A549 (cell line): ENCODE measurements at places on chromosomes 6 and 20. TPM values are rescaled to one million over a fixed set of nuclear protein-coding genes. Genes with fewer than 3 reads are reported as not detected.

ANKRD66 gene
- polyA plus RNA-seq = not detected in 3 replicates

SNAP91 gene
- 0.07 to 0.39 TPM (median 0.34 TPM) in 3 replicates for polyA plus RNA-seq

GRIK2 gene
- polyA plus RNA-seq = 0.51 to 0.65 TPM (median 0.55 TPM) in 3 replicates

GLP1R gene
- polyA plus RNA-seq = not detected in 3 replicates

CST3 gene
- polyA plus RNA-seq = 229 to 259 TPM (median 238 TPM) in 3 replicates

LAMA4 gene
- polyA plus RNA-seq = 3.1 to 3.7 TPM (median 3.7 TPM) in 3 replicates

GSTA2 gene
- polyA plus RNA-seq = 0.10 TPM in 1 of 3 replicates, not detected in the others

ESR1 gene
- not detected in 3 replicates for polyA plus RNA-seq

PLAGL1 gene
- polyA plus RNA-seq = 4.7 to 6.6 TPM (median 5.0 TPM) in 3 replicates

FAM120B gene
- 7.0 to 7.7 TPM (median 7.3 TPM) in 3 replicates for polyA plus RNA-seq

MYH7B gene
- 0.09 to 0.23 TPM (median 0.12 TPM) in 3 replicates for polyA plus RNA-seq

CTCFL gene
- polyA plus RNA-seq = 0.03 TPM in 2 of 3 replicates, not detected in the other

MYCT1 gene
- polyA plus RNA-seq = not detected in 3 replicates

GRCh38 chr20:5890773-5891441 lies 59.4 kb downstream of the TRMT6 start:
- no peak for DNase-seq

GRCh38 chr6:31621320-31621939 lies 915 bp downstream of the PRRC2A start:
- no peak for DNase-seq

DNA sequence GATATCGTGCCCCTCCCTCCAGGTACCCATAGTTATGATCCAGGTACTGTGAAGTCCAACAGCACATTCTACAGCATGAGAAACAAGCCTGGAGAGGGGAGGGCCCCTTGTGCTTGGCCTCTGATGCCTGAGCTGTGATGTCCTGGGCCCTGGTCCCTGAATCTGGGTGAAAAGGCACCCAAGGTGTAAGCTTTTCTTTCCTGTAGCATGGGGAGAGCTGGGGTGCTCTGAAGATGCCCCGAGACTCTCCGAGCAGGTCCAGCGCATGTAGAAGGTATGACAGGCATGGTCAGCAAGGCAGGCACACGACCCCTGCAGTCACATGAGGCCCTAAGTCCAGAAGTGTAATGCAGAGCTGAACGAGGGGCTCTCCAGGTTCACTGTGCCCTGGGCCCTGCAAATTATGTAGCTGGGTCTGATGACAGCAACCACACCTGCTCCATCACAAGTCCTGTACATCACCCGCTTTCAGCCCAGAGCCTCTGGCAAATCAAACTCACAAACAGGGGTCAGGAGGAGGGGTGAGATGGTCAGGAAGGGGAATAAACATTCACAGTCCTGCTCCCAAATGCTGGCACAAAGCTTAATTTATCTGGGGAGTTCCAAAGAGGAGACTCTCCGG lies 1.8 kb upstream of the CTSZ start:
- DNase-seq = no peak

DNA sequence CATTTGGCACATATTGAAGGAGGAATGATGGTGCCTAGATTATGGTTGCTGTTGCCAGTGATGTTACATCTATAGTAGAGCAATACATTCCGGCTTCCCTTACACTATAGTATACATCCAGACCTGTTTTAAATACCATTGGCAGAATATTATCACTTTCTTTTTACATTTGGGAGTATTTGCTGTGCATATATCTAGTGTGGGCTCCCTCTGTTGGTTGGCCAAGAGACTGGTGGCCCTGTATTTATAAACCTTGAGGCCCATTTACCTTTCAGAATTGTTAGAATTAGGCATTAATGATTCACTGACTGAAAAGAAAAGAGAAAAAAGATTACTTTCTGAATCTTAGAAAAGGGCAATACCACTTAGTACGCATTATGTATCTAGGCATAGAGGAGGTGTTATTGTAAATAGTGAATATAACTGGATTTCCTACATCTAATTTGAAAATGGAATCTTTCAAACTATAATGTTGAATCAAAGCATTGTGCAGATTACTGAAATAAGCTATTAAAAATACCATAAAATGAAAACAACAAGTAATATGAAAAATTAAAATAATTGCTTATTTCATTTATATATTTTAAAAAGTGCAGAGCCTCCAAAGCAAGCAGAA lies 628.8 kb upstream of the MAN1A1 start:
- no peak for DNase-seq

- no peak for DNase-seq
Observed at GRCh38 chr20:10280018-10280908, 61.6 kb downstream of the SNAP25 start.

- DNase-seq = no peak
Observed at GRCh38 chr6:52642368-52642767, 28.5 kb upstream of the TMEM14A start.

DNA sequence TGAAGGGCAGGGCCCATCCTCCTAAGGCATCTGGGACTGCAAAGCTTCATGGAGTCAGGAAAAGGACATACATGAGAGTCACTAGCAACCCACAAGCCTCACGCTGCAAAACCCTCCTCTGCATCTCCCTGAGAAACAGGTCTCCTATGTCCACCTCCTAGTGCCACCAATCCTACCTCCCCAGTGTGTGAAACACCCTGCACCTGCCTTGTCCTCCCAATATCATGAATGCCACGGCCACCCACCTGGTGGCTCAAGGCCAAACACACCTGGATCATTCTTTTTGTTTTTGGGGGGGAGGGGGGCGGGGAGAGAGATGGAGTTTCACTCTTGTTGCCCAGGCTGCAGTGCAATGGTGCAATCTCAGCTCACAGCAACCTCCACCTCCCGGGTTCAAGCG lies 90.5 kb downstream of the ZMYND8 start:
- DNase-seq = no peak

GRCh38 chr20:1983301-1983700 lies 10.6 kb downstream of the PDYN start:
- no peak for DNase-seq

- DNase-seq = no peak
Observed at GRCh38 chr20:41733151-41733550, 115.0 kb upstream of the CHD6 start.

GRCh38 chr6:2862712-2863181 lies 21.1 kb upstream of the SERPINB1 start:
- no peak for DNase-seq

GRCh38 chr20:35502352-35502751 lies 27.1 kb downstream of the C20orf173 start:
- DNase-seq = no peak

- DNase-seq = no peak
Observed at GRCh38 chr6:11288065-11288464, 55.6 kb upstream of the NEDD9 start.

DNA sequence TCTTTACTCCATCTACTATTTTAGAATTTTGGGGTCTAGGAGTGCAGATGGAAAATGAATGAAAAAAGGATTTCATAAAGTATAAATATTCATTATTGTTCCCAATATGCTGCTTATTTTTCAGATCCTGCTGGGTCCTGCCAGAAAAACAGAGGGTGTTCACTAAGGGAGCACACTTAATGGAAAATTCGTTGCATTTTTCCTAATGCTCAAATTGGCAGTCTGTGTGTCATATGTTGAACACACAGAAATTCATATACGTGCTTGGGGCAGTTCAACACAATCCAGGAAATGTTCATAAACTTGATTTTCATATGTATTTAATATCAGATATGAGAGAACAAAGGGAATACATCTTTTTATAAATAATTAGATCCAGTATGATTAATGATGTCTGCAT lies 1019.4 kb downstream of the EPHA7 start:
- DNase-seq = no peak

DNA sequence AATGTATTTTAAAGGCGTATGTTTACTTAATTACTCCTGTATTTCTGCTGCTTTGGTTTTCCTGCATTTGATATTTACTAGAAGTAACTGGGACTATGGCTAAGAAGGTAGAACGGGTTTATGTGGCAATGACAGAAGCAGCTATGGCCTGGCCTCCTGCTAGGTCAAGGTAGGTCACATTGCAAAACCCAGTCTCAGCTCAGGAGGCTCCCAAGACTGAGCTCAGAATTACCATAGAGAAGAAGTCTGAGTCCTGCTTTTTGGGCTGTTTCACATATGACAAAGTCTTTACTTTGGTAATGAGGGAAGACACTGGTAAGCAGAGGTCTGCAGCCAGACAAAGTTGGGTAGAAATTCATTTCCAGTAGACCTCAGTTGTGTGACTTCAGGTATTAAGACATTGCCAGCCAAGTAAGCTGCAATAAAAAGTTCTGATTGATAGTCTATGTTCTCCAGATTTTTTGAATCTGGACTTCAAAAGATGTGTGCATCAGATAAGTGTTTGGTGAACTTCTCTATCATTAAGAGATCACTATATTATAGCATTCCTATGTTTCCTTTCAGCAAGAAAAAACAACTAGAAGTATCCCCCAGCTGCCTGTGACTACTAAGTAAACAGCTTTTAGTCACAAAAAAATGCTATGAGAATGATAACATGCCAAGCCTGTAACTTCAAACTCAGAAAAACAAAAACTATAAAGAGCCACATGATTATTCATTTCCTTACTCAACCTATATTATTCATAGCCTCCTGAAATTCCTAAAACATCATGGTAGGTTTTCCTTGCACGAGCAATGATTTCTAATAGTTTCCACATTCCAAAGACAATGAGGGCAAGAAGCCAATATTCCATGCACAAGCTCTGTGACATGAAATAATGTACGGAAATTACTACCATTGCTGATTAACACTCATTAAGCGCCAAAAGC lies 312.3 kb downstream of the HAO1 start:
- DNase-seq = no peak

GRCh38 chr6:23589811-23590210 lies 536.2 kb upstream of the NRSN1 start:
- DNase-seq = no peak

GRCh38 chr6:76831299-76831698 lies 632.0 kb downstream of the HTR1B start:
- DNase-seq = no peak

DNA sequence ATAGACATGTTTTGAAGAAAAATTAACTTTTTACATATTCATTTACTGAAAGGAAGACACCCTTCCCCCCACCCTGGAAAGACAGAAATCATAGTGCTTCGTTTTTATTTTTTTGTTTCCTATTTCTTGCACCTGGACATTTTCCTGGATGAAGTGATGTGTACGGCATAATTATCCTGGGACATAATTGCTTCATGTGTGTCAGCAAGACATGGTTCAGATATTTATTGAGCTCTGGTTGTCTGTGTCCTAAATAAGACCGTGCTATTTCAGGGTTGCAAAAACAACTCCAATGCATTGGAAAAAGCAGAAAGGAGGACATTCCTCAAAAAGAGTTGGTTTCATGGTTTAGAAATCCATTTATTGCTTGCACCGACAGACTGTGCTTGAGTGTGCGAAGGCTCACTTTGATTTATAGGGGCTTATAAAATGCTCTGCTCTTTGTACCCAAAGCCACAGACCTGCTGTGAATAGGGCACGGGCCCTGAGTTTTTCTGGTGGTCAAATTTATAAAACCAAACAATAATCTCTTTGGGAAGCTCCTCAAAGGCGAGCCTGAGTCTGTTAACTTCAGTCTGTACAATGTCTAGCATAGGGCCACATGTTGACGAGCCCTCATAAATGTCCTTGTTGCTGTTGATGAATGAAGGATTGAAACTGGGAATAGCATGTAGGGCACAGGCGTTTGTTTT lies 179.5 kb downstream of the SOX4 start:
- DNase-seq = no peak

- DNase-seq = peak; percentile 66
Observed at GRCh38 chr6:31396422-31397152, 6.8 kb upstream of the MICA start.

GRCh38 chr20:8853805-8854338 lies 215.0 kb upstream of the PLCB4 start:
- peak; percentile 70 for DNase-seq

DNA sequence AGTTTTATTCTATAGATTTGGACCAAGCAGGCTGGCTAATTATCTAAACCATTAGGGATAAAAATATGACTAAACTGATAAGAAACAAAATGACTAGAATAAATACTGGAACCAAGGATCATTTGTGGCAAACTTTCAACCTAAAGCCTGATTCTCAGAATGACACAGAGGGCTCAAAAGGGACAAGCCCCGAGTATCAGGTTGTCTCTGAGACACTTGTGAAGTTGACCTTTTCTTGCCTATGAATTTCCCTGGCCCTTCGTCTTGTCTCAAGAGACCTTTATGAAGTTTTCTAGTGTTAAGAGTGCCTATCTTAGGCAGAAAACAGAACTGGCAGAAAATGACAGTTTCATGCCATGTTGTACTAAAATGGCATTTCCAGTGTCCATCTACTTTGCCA lies 68.3 kb downstream of the IMPG1 start:
- DNase-seq = no peak

DNA sequence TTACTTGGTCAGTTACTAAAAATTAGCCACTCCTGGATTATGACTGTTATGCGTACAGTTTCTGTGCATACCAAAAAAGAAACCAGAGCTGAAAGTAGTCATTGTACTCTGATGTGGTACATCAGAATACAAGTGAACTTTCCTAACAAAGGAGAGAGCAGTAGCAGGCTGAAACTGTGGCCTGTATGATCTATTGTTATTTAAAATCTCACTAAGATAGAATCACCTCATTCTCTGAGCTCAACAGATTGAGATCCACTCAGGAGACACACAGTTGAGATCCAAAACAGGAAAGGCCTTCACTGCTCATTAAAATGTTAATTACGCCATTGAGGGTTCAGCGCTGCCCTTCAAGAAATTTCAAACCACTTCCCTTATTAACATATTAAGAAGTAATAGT lies 576.4 kb downstream of the LMBRD1 start:
- no peak for DNase-seq

GRCh38 chr20:41784209-41784958 lies 166.2 kb upstream of the CHD6 start:
- DNase-seq = no peak

DNA sequence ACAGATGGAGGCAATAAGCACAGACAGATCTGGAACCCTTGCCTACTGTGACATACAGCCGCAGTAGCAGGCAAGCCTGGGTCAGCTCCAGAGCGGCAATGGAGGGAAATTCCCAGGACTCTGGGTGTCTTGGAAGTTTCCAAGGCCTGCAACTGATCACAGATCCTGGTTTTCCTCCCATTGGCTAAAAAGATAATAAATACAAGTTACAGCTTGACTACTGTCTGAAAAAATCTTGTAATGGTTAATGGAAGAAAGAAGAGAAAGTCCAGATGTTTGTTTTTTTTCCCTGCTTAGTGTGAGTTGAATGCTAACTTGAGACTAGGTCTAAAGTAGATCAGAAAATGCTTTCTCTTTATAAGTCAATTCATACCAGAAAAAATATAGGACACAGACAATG lies 307.6 kb downstream of the ALDH8A1 start:
- no peak for DNase-seq

- DNase-seq = no peak
Observed at GRCh38 chr6:16824845-16825685, 63.8 kb upstream of the ATXN1 start.
